ENCODE measurements at places on chromosomes 5 and 9.

DNA sequence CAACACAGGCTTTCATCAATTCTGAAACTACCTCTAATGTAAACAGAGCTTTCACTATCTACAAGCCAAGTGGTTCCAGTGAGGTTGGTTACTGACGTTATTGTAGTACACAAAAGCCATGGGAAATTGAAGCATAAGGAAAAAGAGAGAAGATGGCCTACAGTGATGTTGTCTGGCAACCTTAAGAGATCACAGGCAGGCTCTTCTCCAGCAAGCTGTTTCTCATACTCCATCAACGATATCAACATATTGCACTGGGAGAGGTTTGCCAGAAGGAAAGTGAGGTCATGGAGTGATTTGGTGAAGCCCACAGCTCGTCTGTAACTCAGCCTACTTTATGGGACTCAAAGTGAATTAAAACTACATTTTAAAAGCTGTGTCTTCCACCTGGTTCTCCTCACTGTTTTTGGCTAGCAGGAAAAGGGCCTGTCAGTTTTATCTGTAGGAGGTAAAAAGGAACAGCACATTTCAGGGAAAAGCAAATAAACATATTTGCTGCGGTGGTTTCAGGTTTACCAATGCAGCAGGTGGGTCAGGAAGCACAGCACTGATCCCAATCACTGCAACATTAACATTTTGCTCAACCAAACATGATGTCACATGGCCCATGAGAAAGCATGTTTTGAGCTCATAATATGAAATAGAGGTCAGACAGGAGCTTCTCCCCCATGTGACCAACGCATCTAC is 72.9 kb downstream of the ARSB start:
- no peak for DNase-seq

DNA sequence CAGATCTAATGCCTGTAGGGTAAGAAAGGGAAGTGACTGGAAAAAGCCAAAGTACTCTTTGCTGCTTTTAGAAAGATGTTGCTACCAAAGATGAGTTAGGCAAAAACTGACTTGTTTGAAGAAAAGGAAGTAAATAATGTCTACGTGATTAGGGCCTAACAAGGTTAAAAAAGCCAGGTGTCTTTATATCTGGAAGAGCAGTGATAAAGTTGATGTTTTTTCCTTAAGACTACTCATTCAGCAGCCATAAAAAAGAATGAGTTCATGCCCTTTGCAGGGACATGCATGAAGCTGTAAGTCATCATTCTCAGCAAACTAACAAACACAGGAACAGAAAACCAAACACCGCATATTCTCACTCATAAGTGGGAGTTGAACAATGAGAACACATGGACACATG is 13.5 kb upstream of the AMACR start:
- DNase-seq: no peak

DNA sequence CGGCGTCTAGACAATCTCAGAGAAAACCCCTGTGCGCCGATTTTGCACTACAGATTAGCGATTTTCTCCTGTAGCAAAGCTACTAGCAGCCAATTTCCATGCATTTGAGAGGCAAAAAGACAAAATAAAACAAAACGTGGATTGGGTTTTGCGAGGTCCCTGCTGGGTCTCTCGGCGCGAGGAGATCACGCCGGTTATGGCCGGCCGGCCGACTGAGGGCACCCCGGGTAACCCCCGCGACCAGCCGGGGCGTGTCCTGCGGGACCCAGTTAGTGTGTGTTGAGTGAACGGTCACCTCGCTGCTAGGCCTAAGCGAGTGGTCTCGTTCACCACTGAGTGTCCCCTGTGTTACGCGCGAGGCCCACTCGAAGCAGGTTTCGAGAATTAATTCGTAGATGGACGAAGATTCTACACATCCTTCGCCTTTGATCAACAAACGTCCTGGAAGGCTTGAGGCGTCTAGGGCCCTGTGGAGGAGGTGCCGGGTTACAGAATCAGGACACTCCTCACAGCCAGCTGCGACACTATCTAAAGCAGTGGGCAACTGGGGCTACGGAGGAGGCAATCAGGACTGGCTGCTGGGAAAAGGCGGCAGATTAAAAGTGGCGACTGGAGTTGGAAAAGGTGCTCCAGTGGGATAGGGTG is 764 bp upstream of the VDAC1 start:
- DNase-seq: no peak

DNA sequence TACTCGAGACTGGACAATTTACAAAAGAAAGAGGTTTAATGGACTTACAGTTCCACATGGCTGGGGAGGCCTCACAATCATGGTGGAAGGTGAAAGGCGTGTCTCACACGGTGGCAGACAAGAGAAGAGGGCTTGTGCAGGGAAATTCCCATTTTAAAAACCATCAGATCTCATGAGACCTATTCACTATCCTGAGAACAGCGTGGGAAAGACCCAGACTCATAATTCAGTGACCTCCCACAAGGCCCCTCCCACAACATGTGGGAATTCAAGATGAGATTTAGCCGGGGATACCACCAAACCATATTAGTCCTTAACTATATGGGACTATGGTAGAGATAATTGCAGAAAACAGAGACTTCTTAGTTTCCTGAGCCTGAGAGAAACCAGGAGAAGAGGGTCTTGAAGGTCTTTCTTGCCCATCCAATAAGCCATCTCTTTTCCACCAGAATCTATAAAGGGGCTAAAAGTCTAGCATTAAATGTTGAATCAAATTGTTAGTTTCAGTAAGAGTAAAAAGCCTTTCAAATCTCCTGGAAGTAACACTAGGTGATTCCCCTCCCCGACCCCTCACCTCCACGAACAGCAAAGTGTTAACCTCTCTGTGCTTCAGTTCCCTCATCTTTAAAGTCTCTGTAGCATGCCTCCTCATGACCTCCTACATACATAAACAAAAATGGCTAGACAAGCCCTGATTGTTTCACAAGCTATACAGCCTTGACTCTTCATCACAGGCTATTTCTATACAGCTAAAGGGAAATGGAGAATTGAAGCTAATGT is 259.1 kb downstream of the TMEM167A start:
- DNase-seq: no peak

DNA sequence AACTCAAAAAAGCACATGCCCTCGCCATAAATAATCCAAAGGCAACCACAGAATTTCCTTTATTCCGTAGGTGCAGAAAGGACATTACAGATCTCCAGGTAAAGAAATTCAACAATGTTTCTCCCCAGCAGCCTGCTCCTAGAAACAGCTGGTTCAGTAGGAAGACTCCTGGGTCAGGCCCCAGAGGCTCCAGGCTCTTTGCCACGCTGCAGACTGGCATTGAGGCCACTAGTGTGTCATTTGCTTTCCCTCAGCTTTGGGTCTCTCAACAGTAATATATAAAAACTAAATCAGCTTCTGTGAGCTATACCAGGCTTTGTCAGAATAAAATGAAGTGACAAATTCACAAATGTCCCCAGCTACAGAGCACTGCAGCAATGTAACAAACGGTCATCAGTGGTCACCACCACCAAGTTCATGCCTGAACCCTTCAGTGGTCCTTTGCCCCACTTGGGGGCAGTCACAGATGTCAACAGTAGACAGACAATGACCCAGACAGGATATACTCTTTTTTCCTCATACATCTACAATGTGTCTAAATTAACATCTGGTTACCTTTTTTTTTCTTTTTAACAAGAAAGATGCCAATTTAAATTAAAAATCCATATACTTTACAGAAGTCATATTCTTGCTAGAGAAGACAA is 93.5 kb downstream of the MARCHF3 start:
- no peak for DNase-seq

DNA sequence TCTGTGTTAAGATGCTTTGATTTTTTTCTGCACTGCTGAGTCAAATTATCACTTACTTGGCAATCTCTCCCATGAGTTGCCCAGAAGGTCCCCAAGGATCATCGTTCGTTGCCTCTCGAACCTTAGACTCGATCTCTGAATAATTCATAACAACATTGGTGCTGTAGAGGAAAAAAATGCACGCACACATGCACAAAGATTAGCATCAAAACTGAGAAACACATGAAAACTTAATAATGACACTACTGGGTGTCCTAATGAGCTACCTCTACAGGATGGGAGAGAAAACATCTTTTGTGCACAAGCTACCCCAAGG is 41.6 kb downstream of the CLINT1 start:
- DNase-seq: no peak

- no peak for DNase-seq
Measured at GRCh38 chr5:167049043-167049663, 1242.3 kb upstream of the WWC1 start.

DNA sequence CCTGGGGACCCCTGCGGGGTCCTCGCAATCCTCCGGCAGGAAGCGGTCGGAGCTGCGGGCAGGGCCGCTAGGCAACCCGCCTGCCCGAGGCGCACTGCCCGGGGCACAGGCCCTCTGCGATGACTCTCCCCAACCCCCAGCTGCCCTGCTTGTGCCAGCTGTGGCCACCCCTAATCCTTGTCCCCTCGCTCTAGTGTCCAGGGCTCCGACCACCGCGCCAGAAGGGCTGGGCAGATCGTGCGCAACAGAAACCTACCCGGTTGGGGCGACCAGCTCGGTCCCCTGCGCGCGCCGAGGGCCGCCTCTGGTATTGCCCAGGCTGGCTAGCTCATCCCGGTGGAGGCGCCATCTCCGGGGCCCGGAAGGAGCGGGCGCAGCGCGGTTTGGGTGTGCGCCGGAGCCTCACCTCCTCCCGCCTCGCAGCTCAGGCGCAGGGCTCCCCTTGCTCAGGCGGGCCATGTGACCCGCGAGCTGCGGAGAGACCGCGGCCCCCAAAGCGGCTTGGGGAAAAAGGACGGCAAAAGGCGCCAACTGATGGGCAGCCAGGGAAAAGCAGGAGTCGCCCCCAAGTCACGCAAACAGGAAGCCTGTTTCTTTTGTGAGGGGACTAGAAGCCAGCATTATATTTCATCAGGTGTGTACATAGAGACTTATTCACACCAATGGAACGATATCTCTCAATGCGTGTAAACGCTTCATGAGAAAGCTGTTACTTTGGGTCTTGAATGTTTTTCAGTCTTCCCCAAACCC is 46.8 kb upstream of the RNF20 start:
- DNase-seq: no peak

DNA sequence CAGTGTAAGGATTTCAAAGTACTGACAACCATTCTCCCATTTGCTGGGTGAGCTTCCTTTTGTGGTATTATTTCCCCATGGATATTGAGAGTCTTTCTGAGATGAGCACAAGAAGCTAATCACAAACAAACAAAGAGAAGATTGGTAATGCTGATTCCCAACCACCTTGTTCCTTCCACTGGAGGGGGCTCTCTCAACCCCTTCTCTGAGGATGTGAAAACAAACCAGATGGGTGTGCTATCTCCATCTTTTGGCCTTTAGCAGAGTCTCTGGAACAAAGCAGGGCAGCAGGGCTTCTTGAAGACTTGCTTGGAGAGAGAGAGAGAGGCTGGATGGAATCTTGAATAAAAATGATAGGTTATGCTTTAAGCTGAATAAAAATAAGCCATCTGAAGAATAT is 576.7 kb upstream of the ZNF462 start:
- DNase-seq: no peak

GRCh38 chr5:43601454-43602260 is 1.3 kb upstream of the NNT start:
- DNase-seq: peak; percentile 37

DNA sequence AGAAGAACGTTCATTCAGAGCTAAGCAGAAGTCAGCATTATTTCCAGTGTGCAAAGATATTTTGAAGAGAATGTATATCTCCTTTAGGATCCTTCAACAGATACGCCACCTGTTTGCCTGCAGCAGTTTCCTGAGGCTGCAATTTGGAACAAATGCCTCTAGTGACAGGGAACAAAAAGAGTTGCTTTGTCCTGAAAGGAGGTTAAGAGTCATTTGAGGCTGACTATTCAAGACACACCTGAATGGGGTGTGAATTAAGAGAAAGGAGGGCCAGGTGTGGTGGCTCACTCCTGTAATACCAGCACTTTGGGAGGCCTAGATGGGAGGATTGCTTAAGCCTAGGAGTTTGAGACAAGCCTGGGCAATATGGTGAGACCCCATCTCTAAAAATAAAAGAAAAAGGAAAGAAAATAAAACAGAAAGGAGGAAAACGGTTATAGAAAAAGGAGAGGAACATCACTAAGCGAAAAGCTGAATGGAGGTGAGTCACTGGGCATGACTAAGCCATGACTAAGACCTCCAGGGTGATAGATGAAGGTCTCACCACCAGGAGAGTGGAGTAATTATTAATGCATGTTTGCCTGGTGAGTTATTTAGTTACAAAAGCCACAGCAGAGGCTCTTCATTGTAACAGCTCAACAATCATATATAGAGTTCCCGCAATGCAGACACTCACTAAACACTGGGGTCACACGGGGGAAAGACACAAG is 255.2 kb upstream of the TNC start:
- no peak for DNase-seq

DNA sequence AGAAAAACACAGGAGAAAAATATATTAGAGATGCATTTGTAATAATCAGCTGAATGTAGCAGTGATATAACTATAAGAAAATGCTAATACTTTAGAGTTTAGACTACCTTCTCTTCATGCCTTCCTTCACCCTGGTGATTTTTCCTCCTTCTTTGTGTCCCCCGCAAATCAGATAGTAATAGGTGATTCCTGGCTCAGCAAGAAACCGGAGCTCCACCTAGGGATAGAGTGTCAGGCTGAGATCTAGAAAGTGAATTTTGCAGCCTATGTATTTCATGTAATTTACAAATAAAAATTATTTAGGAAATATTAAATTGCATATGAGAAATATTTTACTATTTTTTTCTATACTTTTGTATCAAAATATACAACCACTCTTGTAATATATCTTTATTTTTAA is 109.8 kb upstream of the ST8SIA4 start:
- DNase-seq: no peak

- no peak for DNase-seq
Measured at GRCh38 chr5:56413546-56413945, 180.4 kb upstream of the ANKRD55 start.

GRCh38 chr9:89839449-89839848 is 234.6 kb downstream of the GADD45G start:
- no peak for DNase-seq

- DNase-seq: no peak
Measured at GRCh38 chr9:118222375-118222774, 518.2 kb downstream of the TLR4 start.

- DNase-seq: no peak
Measured at GRCh38 chr5:79183011-79183410, 52.9 kb upstream of the JMY start.

DNA sequence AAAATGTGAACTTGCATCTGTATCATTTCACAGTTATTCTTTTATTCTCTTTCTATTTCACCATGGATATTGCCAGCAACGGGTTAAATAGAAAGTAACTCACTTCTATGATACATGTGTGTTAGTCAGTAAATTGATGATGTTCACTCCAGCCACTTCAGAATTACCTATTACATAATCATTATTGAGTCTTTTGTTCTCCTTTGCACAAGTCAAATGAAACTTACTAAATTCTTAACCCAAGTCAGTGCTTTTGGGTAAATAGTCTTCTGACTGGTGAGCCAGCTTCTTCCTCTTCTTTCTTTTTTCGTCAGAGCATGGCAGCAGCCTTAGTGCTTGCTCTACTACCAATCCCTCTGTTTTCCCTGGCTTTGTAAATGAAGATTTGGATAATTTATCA is 344.3 kb downstream of the RAB3C start:
- no peak for DNase-seq

GRCh38 chr9:86978922-86979474 is 31.7 kb upstream of the GAS1 start:
- no peak for DNase-seq
